ENCODE measurements at places on chromosomes 11 and 22. TPM values are rescaled to one million over a fixed set of nuclear protein-coding genes. Genes with fewer than 3 reads are reported as not detected.

The ZC3H7B gene
- 95.9 TPM for total RNA-seq

The MPZL2 gene
- 49.5 TPM for total RNA-seq

The APOBEC3C gene
- 11.2 TPM for total RNA-seq

The SCN3B gene
- 1.5 TPM for total RNA-seq

The MS4A18 gene
- not detected for total RNA-seq

The MED15 gene
- 138 TPM for total RNA-seq

The XPNPEP3 gene
- 21.2 TPM for total RNA-seq

All from endothelial cell of umbilical vein (primary cell).